ENCODE measurements at places on chromosomes 5 and 9.
A peak's percentile ranks its signal among the peaks of the same experiment; 100 is the strongest.

- H3K4me3 ChIP-seq = no peak overlapping the region
- H3K27me3 ChIP-seq = peaks cover 3% of the 10 kb centered on the region
- no peaks in the 10 kb centered on the region for H3K4me1 ChIP-seq
- no peak overlapping the region for H3K27ac ChIP-seq
- no peaks in the 10 kb centered on the region for H3K36me3 ChIP-seq
Observed at GRCh38 chr9:18474783-18475182, 830 bp downstream of the ADAMTSL1 start.

- no peaks in the 10 kb centered on the region for H3K27me3 ChIP-seq
- DNase-seq = no peak
- H3K4me1 ChIP-seq = peaks cover 13% of the 10 kb centered on the region
- peaks cover 26% of the 10 kb centered on the region for H3K36me3 ChIP-seq
- no peak overlapping the region for H3K4me3 ChIP-seq
Observed at GRCh38 chr5:134656690-134657089, 8.1 kb downstream of the SEC24A start.

- no peaks in the 10 kb centered on the region for H3K27me3 ChIP-seq
- DNase-seq = no peak
- no peaks in the 10 kb centered on the region for H3K4me1 ChIP-seq
- no peaks in the 10 kb centered on the region for H3K36me3 ChIP-seq
Observed at GRCh38 chr5:148259288-148259687, 9.3 kb upstream of the SPINK13 start.

DNA sequence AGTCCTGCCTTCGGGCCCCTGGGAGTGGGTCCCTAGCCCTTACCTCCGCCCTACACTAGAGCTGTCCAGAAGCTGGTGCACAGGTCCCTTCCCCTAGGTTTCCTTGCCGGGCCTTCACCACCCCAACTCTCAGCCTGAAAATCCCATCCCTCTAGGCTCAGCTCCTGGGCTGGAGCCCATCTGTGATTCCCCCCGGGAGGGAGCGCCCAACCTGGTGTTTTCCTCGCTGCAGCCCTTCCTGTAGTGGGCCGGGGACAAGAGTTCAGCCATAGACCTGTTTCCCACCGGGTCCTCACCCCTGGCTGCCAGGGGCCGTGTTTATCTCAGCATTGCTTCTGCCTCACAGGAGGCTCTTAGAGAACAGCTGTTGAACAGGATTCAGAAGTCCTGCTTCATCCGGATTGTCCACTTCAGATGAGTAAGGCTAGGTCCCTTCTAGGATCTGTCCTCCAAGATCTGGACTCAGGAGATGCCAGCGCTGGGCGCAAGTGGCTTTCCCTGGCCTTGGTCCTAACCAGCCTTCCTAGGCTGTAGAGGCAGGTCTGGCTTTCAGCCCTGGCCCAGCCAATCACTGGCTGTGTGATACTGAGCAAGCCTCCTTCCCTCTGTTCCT is 965 bp downstream of the GLIPR2 start:
- H3K36me3 ChIP-seq = peaks cover 28% of the 10 kb centered on the region
- DNase-seq = no peak
- peaks cover 27% of the 10 kb centered on the region for H3K27me3 ChIP-seq
- peak overlapping the region; percentile 88 for H3K4me3 ChIP-seq

Measured in T-helper 2 cell treated with Interferon-gamma antibody and Interleukin-4, amounts not matched to agents 5 μg/mL and 100 μg/mL, for 36 hours (primary cell).